Right atrium auricular region (tissue), 2 donors: ENCODE measurements at places on chromosomes 2 and 18. TPM values are rescaled to one million over a fixed set of nuclear protein-coding genes. Genes with fewer than 3 reads are reported as not detected.

DNA sequence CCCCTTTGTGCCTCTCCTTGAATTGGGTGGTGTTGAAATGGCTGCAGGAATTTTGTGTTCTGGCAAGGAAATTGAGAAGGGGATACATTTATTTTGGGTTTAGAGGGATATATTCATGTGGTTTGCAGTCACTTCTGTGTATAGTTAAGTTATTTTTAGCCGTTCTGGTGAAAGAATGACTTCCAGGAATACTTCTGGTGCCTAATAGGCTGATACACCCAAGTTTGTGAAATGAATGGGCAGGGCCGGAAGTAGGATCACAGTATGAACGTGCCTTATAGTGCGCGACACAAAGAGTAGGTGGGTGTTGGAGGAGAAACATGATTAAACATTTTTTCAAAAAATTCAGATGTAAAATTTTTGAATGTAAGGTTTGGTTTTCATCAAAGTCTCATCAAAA, 168.6 kb upstream of the ATP5MC3 start:
- DNase-seq, result no peak

The NEU2 gene
- not detected for total RNA-seq

The IL37 gene
- total RNA-seq, result not detected

GRCh38 chr2:53268086-53268485, 499.5 kb upstream of the CHAC2 start:
- no peak for DNase-seq

The MERTK gene
- 4.9 TPM for total RNA-seq

DNA sequence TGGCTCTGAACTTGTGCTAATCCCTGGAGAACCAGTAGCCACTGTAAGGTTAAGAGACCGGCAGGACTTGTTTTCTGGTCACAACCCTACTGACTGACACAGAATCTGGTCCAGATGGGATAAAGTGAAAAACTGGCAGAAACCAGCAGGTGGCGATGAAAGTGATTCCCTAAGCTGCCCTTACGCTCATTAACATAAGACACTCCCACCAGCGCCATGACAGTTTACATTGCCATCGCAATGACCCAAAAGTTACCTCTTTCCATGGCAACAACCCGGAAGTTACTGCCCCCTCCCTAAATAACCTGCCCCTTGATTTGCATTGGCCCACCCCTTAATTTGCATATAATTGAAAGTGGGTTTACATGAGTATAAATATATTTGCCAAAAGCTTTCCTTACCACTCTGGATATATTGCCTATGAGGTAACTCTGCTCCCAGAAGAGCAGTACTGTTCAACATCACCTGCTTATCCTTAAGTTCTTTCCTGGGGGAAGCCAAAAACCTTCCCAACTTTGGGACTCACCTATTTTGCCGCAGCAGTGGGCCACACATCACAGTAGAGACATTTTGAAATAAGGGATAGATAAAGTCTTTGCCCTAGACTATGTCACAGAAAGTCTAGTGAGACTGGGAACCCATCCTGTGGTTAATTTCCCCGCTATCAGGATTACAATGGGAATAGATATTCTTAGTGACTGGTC, 35.8 kb upstream of the AFF3 start:
- no peak for DNase-seq

- no peak for DNase-seq
These were observed 213.3 kb downstream of the LRRTM1 start for GRCh38 chr2:80091237-80091636.
